Neural crest cell (in vitro differentiated cells): ENCODE measurements at places on chromosomes 11 and 22.
A peak's percentile ranks its signal among the peaks of the same experiment; 100 is the strongest.

DNA sequence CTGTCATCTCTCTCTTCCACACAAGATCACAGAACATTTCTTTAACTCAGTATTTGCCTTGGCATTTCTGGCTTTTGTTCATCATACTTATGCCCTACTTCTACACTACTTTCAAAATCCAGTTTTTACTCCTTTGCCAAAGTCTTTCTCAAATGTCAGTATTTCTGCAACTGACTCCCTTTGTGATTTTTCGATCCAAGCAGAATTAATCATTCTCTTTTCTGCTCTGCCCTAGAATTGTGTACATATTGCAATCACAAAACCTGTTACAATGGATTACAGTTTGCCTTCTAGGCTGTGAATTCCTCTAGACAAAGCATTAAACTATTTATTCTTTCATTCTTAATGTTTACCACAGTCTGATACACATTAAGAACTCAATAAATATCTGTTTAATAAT is 33.3 kb upstream of the GLYAT start:
- no peak for DNase-seq

DNA sequence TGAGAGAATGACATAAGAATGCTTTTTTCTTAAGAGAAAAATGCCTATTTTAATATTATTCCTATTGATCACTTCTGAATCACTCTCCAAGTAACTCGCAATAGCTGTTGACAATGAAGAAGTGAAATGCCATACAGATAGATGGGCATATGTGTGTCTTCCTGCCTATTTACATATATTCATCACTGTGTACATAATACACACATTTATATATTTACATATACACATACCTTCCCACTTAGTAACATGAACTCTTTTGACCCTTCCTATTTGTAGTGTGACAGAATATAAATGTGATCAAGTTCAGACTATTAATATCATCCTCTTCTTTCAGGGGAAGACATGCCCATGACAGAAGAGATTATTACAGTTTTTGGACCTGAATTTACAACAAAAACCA is 756.7 kb downstream of the DLG2 start:
- DNase-seq = no peak

DNA sequence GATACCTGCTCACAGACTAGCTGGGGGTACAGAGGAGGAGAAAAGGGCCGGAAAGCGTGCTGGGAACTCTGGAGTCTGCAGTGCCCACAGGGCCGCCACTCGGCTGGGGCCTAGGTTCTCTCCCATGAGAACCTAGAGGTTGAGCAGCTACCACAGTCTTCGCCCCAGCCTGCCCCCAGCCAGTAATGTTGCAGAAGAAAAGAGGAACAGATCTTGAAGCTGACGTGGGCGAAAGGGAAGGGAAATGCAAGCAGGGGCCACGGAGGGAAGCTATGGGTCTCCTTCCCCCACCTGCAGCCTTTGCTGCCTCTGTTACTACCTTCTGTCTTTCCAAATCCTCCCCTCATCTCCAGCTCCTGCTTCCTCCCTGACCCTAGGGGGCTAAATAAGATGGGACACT is 28.8 kb upstream of the P2RY2 start:
- DNase-seq = no peak

- peak; percentile 81 for DNase-seq
Measured at GRCh38 chr11:61516675-61517572, 8.4 kb downstream of the LRRC10B start.

- DNase-seq = no peak
Measured at GRCh38 chr22:28560046-28560742, 119.4 kb downstream of the TTC28 start.

- DNase-seq = no peak
Measured at GRCh38 chr22:47445716-47446290, 683.4 kb downstream of the TBC1D22A start.

GRCh38 chr22:44689173-44689572 is 12.8 kb upstream of the PRR5 start:
- no peak for DNase-seq

DNA sequence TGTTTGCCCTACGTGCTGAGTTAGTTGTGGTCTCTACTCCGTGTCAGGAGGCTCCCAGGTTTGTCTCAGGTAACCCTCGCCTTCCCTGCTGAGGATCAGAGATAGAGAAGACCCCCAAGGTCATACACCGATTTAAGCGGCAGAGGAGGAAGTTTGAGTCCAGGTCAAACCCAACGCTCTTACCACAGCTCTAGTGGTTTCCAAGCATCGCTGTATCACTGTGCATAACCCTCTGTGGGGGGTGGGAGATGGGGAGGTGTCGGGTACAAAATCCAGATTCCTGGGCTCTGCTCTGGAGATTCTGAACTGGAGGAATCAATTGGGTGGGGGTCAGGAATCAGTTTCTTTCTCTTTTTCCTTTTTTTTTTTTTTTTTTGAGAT is 627 bp downstream of the DNAJC4 start:
- no peak for DNase-seq
